Spinal cord (tissue), 10 donors: ENCODE measurements at places on chromosomes 7 and 10. TPM values are rescaled to one million over a fixed set of nuclear protein-coding genes. Genes with fewer than 3 reads are reported as not detected.

Gene CARD11
- 1.2 TPM for polyA plus RNA-seq

Gene CPA1
- 0.27 TPM for polyA plus RNA-seq

Gene ADAM8
- 4.9 TPM for polyA plus RNA-seq

Gene LRRN3
- polyA plus RNA-seq, result 106 TPM

Gene TRIM4
- polyA plus RNA-seq, result 16.7 TPM

Gene DPP6
- 96.3 TPM for polyA plus RNA-seq
